GM12892 (cell line): ENCODE measurements at places on chromosomes 12 and 14.

- no peak for DNase-seq
Observed at GRCh38 chr12:117875744-117876435, 92.9 kb downstream of the KSR2 start.

DNA sequence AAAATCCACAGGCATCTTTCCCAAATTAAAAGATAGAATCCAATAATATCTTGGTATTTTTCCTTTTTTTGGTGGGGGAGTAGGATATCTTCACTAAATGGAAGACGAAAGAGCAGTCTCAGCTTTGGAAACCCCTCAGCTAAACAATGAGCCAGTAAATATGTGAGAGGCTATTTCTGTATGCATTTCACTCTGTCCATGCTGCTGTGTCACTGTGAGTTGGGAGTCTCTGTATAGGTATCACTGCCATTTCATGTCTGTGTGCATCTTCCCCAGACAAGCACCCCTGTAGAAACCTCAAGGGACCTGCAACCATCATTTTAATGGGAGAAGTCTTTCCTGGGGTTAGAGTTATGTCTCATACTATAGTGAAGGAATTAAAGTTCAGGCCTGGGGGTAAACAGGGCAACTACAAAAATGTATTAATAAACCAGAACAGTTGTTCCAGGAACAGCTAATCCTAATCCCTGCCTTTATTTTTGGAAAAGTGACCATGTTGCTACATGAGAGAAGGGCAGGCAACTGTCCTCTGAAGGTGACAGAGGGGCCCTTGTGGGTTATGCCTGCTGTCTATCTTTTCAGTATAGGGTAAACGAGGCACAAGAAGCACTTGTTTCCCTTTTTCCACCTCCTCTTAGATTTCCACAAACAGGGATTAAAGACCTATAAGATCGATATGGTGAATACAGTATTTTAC, 11.3 kb upstream of the STAC3 start:
- no peak for DNase-seq

DNA sequence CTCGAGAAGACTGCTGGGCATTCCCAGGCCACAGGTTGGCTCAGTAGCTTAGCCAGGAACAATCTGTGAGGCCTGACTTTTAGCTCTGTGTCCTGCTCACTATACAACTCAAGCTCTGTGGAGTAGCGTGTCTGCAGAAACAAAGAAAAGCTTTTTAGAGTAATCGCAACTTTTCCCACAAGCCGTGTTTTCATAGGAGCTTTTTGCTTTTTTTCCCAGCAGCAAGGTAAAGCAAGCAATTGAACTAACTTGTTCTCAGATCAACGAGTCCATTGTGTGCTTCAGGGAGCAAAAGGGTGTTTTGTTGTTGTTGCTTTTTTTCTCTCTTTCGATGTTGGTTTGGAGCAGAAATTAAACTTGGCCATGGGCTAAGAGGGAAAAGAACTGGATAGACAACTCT, 97.3 kb upstream of the BCL2L14 start:
- DNase-seq = no peak

DNA sequence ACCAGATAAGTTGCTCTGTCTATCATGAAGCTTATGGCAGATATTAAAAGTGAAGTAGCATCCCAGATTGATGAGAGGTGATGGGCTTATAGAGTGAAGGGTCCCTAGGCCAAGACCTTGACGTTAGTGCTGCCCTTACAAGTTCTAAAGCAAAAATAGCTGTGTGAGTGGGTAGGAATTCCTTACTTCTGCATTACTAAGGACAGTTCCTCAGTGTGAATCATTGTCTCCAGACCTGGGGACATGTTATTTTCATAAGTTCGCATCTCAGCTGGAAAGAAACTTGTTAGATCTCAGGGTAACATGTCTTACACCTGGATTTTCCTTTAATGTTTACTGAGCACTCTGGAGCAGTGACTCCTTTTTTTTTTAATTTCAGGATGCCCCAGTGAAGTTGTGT, 28.7 kb downstream of the MAPKAPK5 start:
- DNase-seq = no peak

GRCh38 chr12:9925705-9926393, 6.3 kb downstream of the CLEC2A start:
- no peak for DNase-seq

GRCh38 chr14:63991833-63992232, 139.0 kb downstream of the SYNE2 start:
- no peak for DNase-seq

DNA sequence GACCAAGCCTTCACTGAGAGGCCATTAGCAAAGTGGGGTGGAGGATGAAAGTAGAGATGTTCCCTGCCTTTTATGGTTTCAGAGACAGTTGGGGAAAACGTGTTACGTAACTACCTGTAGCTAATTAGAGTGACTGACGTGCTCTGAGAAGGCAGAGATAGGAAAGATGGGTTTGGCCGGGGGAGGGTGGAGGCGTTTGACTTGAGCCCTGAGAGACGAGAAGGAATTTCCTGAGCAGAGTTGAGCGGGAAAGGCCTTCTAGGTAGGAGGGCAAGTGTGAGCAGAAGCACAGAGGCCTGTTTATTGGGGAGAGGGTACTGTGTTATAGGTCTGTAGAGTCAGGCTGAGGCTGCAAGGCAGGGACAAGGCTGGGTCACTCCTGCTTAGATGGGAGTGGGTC, 8.6 kb downstream of the TUNAR start:
- DNase-seq = no peak

- no peak for DNase-seq
Observed at GRCh38 chr12:92035477-92035876, 110.2 kb downstream of the BTG1 start.

DNA sequence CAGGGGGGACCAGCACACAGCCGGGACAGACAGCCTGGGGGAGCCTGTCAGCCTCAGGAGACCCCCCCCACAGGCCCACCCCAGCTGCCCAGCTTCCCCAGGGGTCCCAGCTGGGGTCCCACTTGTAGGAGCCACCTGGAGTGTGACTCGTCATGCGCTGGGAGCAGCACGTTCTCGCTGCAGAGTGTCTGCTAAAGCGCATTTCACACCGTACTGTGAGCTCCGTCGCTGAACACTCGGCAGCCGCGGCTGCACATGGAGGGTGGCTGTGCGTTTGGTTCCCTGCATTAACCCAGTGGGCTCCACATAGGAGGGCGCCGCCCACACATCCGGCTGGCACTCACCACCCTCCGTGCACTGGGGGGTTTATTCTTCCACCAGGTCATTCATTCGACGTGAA, 56.7 kb downstream of the FBRSL1 start:
- no peak for DNase-seq

DNA sequence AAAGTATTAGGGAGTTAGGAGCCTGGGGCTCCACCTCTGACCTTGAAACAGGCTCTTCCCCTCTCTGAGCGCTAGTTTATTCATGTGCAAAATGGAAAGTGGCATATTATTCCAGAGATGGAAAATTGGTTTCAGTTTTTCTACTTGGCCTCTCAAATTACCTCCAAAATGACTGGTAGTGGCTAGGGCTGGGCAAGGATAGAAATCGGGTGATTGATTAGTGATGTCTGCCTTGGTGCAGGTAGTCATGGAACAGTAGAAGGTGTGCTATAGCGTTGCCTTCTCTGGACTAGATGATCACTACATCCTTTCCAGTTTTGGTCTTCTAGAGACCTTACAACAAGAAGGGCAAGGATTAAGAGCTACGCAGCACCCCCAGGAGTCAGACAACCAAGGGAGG, 8.6 kb upstream of the MSI1 start:
- no peak for DNase-seq

DNA sequence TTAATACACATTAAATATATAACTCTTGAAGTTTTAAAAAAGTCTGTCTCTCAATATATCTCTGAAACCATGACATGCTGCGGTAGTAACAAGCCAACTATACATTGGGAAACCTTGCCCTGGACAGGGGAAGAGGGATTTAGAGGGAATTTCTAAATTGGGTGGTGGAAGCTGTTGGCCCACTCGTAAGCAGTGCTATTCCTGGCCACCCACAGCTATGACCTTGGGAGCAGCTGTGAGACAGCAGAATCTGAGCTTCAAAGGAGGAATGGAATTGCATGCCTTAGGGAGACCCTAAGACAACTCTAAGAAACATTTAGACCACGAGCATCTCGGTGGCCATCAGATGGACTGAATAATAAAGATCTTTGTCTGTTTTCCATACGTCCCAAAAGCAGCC, 15.8 kb upstream of the GCH1 start:
- no peak for DNase-seq

DNA sequence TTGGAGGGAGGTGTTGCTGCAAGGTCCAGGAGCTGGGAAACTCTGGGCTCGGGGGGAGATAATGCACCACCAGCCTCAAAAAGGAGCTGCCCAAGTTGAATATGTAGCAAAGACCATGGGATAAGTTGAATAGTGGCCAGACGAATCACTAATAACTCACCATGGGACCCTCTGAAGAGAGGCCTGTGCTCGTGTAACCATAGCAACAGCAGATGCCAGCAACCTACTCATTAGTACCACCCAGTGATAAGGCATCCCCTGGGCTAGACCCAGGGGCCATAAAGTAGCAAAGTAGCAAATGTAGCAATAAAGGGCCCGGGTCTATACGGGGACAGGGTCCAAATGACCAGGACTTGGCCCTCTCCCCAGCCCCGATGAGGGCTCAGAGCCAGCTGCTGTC, 328.0 kb downstream of the DPF3 start:
- no peak for DNase-seq

- DNase-seq = no peak
Observed at GRCh38 chr12:57332646-57333312, 81.8 kb upstream of the STAC3 start.

- no peak for DNase-seq
Observed at GRCh38 chr12:124867401-124867930, 3.8 kb upstream of the SCARB1 start.

GRCh38 chr14:92927349-92928257, 4.7 kb downstream of the CHGA start:
- DNase-seq = no peak

- DNase-seq = no peak
Observed at GRCh38 chr12:120725151-120725658, 421 bp upstream of the ACADS start.
